ENCODE measurements at places on chromosomes 16 and 17.

- DNase-seq, result no peak
Measured at GRCh38 chr16:84234321-84235241, 5.2 kb downstream of the KCNG4 start.

- DNase-seq, result no peak
Measured at GRCh38 chr16:9191274-9191850, 99.9 kb downstream of the HAPSTR1 start.

DNA sequence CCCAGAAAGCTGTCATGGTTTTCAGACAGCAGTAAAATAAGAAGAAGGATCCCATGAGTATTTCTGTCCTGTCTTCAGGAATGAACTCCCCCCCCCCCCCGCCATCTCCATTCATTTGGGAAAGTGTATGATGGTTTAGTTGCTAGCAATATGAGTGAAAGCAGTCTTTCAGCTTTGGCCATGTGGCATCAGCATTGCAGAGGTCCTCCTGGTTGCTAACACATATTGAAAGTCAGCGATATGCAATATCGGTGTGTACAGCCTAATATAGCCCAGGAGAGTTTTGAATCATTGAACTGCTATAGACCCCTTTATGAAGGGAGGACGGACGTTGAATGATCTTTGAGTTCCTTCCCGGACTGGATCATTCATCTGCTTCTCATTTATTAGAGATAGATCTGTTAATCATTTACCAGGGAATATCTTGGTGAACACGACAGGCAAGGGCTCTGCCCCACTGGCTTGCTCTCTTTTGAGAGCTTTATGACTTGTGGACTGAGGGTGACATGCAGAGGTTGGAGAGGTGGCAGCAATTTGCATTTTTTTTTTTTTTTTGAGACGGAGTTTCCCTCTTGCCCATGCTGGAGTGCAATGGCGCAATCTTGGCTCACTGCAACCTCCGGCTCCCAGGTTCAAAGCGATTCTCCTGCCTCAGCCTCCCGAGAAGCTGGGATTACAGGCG is 25.2 kb downstream of the DEF8 start:
- DNase-seq, result no peak

DNA sequence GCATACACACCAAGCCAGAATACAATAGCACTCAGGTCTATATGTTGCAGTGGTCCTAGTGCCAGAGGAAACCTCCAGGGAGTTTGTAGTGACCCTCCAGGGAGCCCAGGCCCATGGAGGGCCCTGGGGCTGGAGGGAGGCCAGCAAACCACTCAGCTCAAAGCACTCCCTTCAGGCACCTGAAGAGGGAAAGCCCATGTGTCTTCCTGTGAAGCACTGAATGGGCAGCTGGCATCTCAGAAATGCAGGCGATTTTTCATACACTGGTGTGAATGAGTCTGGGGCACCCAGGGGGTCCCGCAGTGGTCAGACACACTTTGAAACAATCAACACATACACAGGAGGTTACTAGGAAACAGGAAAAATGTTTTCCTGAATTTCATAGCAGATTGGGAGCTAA is 12.8 kb downstream of the TBC1D26 start:
- no peak for DNase-seq

GRCh38 chr17:20965492-20965891 is 77.3 kb downstream of the USP22 start:
- DNase-seq, result no peak

DNA sequence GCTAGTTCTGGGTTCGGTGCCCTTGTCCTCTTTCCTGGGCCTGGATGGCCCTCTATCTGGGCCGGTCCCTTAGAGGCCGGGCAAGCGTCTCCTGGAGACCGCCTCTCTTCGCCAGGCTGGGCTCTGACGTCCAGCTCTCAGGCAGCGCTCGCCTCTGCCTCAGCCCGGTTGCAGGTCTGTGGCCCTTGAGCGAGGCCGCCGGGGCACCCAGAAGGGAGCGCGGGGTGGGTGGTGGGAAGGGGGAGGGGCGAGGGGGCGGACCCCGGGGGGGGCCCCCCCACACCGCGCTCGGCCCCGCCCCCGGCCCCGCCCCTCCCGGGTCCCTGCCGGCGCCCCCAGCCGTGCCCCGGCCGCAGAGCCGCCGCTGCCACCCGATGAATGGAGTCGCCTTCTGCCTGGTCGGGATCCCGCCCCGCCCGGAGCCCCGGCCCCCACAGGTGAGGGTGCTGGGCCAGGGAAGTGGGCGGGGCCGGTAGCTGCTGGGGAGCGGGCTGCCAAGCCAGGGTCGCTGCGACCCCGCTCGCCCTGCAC is at the start of gene ARHGAP23:
TSS of gene ARHGAP23 (plus strand) at position 353 of the 531 bp plus-strand sequence. CDS start at position 375, 22 bp downstream.
- DNase-seq, result peak; percentile 87

DNA sequence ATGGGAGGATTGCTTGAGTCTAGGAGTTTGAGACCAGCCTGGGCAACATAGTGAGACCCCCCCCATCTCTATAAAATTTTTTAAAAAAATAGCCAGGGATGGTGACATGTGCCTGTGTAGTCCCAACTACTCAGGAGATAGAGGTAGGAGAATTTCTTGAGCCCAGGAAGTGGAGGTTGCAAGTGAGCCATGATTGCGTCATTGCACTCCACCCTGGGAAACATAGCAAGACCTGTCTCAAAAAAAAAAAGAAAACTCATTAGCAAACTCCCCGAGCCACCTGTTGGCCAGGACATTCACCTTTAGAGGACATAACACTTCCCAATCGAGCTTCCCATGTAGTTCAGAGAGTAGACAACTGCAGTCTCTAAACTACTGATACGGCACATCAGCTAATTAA is 274.2 kb downstream of the ABCC12 start:
- no peak for DNase-seq

- no peak for DNase-seq
Measured at GRCh38 chr16:4016005-4016352, 100.3 kb downstream of the ADCY9 start.

DNA sequence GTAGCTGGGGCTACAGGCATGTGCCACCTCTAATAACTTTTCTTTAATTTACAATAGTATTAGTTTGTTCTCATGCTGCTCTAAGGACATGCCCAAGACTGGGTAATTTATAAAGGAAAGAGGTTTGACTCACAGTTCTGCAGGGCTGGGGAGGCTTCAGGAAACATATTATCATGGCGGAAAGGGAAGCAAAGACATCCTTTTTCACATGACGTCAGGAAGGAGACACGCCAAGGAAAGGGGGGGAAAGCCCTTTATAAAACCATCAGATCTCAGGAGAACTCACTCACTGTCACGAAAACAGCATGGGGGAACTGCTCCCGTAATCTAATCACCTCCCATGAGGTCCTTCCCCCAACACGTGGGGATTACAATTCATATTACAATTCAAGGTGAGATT is 18.3 kb downstream of the IL4R start:
- DNase-seq, result peak; percentile 7

DNA sequence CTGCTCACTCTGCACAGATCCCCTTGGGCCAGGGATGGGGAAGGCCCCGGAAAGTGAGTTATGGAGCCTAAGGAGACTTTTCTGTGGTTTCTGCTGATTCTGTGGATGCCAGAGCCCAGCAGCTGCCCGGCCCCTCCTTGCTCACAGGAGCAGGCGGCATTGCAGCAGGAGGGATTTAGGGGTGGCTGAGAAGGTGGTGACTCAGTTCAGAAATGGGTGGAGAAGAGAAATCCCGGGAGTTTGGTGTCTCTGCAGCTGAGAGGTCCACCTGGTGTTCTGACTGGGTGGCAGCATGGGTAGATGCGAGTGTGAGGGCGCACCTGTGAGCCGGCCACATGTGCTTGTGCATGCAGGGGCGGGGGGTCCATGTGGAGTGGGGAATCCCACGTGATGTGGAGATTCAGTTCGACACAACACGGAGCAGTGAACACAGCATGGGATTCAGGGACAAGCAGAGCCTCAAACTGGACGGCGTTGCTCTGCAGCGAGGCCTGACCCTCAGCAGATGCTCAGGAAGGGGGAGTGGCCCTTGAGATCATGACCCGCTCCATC is 16.0 kb upstream of the SPPL2C start:
- DNase-seq, result no peak
